ENCODE measurements at places on chromosomes 13 and 19.

DNA sequence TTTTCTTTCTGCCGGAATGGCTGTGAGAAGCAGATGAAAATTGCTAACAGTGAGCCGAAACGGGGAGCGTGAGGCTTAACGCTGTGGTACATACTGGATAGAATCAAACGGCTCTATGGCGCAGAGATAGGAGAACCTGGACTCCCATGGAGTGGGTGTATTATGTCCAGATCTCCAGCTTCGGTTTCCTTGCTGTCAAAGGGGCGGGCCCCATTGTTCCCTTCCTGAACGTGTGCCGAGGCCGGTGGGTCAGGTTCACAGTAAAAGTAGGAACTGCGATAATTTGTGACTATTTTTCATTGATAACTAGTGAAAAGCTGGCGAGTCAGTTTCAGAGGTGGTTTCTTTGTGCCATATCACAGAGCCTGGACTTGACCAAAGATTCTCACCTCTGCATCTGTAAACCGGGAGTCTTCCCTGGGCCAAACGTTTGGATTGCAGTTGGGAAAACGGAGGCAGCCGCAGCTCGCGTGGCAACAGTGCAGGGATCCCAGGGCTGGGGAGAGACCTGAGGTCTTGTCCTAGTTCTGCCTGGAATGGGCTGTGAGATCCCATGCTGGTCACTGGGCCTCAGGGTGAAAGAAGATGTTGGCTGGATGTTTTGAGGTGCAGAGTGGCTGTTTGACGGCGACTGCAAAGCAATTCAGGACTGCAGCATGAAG lies 752 bp downstream of the RPL18A start:
- DNase-seq: no peak

- DNase-seq: no peak
These were observed 2.5 kb upstream of the ZNF546 start for GRCh38 chr19:39994361-39994760.

- no peak for DNase-seq
These were observed 7.1 kb downstream of the RBM26 start for GRCh38 chr13:79398915-79399314.

DNA sequence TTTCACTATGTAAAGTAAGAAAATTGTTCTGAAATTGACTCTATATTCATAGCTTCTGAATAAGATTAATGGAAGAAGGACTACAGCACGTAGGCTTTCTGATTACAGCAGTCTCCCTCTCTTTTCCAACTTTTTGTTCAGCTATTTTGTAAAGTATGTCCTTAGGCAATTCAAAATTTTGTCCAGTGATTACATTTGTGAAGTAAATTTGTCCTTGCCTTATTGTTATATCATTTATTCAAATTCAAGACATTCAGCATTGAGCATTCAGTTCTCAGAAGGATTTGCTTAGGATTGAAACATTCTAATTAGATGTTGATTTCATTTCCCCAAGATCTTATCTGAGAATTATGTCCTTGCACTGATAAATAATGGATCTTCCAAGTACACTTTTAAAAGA lies 76.6 kb downstream of the WDFY2 start:
- no peak for DNase-seq

GRCh38 chr19:48398102-48398374 lies 4.6 kb downstream of the GRIN2D start:
- DNase-seq: no peak

DNA sequence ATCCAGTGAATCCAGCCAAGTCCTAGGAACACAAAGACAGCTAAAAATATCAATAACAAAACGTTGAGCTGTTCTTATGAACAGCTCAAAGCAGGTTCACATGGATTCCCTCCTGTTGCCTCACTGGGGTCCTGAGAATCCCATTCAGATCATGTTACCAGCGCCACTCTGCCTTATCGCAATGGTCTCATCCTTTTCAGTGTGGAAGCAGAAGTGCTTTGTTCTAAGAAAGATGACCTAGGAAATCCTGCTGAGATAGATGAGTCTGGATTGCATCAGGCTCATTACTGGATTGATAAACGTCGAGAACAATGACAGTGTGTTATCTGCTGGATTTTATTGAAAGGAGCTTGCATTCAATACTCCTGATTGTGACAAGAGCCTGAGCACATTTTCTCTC lies 87.0 kb downstream of the SLAIN1 start:
- DNase-seq: no peak

All from epithelial cell of proximal tubule (primary cell).